ENCODE measurements at places on chromosomes 2 and 18.

DNA sequence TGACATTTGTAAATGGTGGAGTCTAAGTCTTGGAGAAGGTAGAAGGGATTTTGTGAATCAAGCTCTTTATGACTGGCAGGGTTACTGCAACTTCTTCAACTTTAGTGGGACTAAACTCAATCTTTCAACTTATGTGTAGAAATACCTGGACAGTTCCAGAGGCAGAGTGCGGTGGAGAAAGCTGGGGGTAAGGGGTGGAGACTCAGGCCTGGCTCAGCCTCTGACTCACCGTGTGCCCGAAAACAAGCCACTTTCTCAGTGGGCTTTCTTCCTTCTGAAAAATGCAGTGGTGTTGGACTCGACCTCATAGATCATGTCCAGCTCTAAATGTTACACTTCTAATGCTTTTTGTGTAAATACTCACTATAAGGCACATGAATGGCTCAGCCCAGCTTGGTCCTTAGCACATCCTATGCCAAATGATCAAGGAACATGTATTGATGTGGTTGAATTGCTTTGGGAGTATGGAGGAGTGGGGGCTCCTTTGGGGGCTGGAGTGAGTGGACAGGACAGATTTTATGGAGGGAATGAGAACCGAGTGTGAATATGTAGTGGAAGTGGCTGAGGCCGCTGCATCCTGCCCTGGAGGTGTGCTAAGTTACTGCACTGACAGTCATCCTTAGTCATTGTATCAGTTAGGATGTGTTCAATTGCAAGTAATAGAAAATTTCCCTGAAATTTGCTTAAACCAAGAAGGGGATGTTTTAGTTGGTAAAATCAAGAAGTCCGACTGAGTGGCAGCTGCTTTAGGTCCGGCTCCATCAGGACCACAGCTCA lies 32.2 kb upstream of the IGFBP5 start:
- DNase-seq: no peak

DNA sequence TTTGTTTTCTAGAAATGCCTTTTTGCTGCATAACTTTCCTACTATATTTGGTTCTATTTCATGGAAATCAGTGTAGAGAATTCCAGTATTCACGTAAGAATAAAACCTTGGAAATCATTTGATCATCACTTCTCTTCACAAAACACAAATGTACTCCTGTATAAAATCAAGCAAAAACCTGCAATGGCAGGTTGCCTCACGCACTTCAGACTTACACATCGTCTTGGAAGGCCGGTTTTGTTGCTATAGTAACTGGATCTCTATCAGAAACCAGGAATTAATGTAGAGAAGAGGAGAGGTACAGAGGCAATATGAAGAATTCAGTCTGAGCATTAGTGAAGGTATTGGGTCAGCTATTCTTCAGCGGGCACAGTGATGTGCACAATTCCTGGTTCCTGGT lies 370.7 kb upstream of the CYRIA start:
- no peak for DNase-seq

- DNase-seq: no peak
These were observed 207.8 kb downstream of the CYP26B1 start for GRCh38 chr2:71939588-71940535.

DNA sequence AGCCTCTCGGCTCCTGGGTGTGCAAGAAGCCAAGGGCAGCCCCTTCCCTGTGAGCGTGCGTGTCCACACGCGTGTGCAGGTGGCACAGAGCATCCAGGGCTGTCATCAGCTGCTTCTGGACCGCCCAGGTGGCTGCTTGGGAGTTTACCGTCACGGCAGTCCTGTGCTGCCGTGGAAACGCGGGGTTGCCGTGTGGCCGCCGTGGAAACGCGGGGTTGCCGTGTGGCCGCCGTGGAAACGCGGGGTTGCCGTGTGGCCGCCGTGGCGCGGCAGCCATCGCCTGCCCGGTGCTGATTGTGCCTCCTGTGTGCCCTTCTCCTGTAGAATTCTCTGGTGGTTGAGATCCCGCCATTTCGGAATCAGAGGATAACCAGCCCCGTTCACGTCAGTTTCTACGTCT lies 71.4 kb downstream of the NFATC1 start:
- no peak for DNase-seq

DNA sequence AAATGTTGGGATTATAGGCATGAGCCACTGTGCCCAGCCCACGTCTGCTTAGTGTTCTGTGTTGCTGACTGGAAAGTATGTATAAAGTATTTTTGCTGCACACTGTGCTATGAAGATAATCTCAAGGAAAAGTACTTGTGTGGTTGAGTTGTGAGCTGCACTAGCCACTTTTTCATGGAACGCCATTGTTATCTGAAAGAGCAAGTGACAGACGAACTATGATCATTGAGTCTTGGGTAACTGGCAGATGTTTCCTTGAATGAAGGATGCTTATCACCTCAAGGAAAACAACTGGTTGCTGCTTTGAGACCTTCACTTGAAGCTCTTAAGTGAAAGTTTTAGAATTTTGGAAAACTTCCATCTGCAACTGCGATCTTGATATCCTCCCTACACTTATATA lies 82.2 kb upstream of the KCTD1 start:
- DNase-seq: no peak

- no peak for DNase-seq
These were observed 67.0 kb downstream of the DGKD start for GRCh38 chr2:233421091-233421816.

DNA sequence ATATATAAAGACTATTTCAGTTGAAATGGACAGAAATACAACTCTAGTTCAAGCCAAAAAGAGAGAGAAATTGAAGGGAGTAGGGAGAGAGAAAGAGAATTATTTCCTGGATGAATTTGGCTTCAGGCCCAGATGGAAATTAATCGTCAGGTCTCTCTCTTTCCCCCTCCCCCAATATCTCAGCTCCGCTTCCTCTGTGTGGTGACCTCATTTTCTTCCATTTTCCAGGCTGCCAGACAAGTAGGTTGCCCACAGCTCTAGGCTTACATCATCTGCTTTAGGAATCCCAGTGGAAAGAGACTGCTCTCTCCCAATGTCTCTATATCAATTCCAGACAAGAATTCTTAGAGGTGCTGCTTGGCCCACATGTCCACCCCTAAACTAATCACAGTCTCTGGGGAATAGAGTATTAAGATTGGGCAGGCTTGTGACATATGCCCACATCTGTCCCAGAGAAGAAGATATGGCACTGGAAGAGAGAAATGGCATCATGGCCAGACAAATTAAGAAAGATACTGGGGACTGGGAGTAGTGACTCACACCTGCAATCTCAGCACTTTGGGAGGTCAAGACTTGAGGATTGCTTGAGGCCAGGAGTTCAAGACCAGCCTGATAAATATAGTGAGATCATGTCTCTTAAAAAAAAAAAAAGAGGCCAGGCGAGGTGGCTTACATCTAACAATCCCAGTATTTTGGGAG lies 37.2 kb upstream of the CFAP36 start:
- no peak for DNase-seq
